HS-27A (cell line): ENCODE measurements at places on chromosomes 1 and 21.

DNA sequence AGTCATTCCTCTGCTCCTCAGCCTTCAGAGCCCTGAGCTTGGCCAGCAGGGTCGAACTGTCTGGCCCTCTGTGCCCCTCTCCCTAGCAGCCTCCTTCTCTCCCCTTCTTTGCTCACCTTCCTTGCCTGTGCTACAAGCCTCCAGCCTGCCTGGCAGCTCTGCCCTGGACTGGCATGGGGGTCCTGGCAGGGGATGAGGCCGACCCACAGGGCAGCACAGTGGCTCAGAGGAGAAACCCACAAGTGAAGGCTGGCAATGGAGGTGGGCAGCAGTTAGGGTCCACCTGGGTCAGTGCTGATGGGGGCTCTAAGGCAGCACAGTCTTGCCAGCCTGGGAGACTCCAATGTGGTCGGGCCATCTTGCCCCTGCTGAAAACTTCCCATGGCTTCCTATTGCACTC, 274.2 kb downstream of the GRIK3 start:
- DNase-seq: no peak

DNA sequence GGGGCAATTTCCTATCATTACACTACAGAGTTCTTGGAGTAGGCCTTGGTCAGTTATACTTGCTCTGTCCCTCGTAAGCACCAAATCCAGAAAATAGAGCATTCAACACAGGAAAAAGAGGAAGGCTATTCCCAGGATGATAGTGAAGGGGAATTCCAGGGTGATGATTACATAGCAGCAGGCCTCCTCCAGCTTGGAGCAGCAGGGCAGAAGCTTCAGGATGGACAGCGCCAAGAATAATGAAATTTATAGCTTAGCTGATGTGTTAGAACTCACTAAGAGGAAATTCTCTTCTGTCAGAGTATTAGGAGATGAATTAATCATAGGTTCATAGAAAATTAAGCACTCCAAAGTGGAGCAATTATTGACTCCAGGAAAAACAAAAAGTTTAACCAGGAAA, 10.8 kb upstream of the SMAP2 start:
- no peak for DNase-seq

DNA sequence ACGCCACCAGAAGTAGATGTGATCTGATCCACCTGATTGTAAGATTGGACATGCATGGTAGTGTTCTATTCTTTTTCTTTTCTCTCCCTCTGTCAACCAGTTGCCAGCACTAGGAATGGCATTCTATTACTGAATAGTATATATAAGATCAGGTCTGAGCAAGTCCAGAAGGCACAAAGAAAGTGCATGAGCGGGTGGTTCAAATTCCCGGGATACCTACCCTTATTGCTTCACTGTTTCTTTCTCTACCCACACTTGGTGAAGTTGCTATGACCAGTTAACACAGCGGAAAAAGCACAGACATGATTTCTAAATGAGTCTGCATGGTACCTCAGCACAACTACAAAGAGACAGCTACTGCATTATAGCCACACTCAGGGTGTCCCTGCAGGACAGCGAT, 64.0 kb downstream of the SLC9A1 start:
- DNase-seq: no peak

DNA sequence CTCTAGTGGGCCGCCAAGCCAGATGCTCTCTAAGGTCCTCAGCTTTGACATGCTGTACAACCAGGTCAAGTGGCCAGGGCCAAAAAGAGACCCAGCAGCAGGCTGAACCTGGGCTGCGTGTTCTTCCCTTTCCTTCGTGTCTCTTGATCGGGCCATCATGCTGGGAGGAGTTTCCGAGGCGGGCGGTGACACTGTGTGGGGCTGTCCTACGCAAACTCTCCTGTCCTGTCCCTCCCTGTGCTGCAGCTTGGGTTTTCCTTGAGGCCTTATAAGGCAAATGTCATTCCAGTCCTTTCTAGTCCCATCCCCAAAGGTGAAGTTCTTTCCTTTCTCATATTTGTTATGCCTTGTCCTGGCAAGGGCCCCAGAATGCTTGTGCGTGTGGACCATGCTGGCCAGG, 56.7 kb downstream of the ARHGEF10L start:
- no peak for DNase-seq

DNA sequence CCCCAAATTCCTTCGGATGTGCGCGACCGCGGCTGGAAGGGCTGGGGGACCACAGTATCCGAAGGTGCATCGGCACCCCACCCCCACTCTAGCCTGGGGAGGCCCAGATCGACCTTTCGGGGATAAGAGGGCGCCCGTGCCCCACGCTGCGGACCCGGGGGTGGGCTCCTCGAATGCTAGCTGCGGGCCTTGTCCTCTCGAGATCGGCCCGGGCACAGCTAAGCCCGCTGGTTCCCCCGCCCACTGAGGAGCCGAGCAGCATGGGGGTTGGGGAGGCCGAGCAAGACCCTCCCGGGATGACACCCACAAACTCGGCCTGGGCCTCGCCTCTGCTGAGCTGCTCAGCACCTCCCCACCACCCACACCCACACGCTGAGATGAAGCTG, 653 bp upstream of the IFFO2 start:
- no peak for DNase-seq

- DNase-seq: no peak
Measured at GRCh38 chr1:81312272-81312754, 488.4 kb upstream of the ADGRL2 start.

DNA sequence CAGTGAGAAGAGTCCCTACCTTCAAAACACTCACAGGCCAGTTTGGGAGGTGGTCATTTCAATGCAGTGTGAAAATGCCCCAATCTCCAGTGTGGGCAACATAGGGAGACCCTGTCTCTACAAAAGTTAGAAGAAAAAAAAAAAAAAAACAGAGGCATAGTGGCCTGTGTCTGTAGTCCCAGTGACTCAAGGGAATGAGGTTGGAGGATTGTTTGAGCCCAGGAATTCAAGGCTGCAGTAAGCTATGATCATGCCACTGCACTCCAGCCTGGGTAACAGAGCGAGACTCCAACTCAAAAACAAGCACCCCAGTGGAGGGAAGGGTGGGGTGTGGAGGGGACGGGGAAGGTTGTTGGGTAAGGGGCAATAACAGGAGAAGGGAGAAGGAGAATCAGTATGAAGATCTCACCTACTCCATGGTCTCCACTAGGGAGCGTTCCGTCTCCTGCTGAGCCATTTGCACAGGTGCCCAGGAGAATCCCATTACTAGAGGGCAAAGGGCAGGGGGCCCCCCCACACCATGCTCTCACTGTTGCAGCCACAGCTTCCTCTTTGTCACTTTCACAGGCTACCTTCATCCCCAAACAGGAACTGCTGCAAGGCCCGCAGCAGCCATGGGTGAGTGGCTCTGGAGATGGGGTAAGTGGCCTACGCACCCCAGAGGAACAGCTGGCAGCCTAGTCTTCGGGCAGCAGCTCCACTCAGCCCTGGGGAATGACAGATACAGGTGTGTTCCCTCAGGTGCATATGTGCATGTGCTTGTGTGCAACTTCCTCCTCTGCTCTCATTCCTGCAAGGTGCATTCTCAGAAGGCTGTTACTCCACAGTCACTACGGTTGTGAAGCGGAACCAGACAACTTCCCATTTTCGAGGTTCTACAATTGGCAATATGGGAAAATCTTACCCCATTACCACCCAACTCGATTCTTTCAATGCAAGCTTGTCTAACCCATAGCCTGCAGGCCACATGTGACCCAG, 87.9 kb upstream of the LYST start:
- DNase-seq: no peak

DNA sequence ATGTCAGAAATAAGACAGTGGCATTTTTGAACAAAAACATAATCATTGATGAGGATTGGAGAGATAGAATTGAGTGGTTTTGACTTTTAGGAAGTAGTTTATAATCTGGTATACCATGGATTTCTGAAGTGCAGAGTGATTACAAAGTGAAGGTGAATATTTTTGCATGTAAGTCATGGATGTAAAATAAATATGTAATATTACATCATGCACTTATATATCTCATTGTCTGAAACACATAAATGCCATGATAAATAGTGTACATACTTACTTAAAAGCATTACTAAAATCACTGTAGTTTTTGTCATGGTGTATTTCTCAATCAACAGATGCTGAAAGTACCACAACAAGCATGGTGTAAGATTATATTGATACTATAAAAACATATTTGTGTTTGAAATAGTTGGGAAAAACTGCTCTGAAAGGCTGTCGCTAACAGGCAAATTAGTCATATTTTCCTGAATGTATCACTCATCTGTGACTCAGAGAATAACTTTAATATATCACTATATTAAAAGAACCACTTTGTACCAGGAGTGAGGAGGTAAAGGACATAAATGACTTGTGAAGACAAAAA, 24.8 kb upstream of the RGS18 start:
- DNase-seq: no peak

GRCh38 chr1:14308460-14308859, 290.0 kb upstream of the KAZN start:
- DNase-seq: no peak

- peak; percentile 72 for DNase-seq
Measured at GRCh38 chr1:46520063-46520911, 30.7 kb downstream of the DMBX1 start.

DNA sequence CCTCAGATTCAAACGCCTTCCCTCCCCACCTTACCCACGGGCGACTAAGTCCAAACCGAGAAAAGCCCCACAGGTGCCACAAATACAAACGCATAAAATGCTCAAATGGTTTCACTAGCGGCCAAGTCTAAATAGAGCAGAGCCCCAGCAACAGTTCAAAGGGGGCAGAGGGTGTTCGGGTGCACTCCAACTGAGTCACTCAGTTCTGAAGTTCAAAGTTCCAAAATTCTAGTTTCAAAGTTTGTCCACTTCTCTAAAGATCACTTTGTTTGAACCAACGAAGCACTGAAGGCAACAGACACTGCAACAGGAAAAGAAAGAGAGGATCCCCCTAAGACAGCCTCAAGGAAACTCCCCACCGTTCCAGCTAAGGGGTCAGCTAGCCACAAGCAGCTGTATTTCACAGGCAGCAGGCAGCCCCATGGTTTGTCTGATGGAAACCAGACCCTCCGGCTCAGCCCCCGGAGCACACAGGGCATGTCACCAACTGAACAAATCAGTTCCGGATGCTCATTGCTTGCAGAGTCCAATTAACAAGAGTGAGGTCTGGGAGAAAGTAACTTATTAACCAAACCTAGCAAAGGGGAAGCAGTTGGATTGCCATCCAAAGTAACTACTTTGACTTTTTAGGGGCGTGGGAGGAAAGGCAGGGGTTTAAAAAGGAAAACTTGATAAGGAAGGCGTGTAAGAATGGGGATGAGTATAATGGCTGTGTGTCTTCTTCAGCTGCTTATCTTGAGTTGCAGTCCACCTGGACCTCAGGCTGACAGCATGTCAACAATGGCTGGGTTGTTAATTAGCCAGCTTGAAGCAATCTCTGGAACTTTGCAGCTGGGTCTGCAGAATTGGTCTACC, 1423.9 kb upstream of the PRMT6 start:
- no peak for DNase-seq

GRCh38 chr21:41765973-41766882, 624 bp downstream of the RIPK4 start:
- no peak for DNase-seq

DNA sequence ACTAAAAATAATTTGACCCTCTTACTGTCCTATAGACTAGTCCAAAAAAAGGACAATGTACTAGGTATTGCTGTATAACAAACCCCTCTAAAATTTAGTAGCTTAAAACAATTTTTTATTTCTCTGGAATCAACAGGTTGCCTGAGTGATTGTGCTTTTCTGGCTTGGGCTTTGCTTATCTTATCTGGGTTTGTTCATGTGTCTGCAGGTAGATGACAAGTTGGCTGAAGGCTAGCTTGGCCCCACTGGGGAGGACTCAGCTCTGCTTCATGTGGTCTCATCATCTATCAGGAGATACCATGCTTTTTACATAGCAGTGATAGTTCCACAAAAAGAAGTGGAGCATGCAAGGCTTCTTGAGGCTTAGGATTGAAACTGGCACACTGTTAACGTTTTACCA, 114.2 kb downstream of the MAN1A2 start:
- no peak for DNase-seq

DNA sequence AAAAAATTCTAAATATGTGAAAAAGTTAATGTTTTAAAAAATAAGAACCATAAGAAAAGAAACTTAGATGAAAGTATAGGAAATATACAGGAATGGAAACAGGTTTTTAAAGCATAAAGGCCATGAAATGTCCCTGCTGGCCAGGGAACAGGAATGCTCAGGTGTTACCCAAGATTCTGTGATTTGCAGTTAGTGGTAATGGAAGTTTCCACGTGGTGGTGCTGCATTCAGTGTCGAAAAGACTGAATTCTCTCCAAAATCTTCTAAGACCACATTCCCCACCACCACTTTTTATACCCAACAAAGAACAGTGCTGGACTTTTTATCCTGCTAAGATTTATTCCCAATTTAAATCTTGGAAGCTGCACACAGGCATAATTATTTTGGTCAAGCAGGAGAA, 126.2 kb downstream of the PRRX1 start:
- no peak for DNase-seq

GRCh38 chr1:116578581-116578980, 7.8 kb upstream of the CD58 start:
- no peak for DNase-seq

DNA sequence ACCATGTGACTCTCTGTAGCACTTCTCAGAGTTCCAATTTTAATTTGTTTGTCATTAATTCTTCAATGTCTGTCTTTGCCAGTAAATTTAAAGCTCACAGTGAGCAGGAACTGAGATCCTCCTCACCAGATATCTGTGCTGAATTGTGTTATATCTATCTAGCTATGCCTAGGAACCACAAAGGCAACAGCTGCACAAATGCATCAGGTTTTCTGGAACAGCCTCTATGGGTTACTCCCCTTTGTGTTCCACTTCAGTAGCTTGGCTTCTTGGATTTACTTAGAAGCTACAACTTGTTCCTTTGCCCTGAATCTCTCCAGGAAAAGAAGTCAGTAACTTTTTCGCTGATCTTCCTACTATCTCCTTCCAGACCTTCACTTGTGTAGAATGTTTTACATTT, 1237.8 kb upstream of the ADGRL4 start:
- no peak for DNase-seq

GRCh38 chr1:23566304-23566703, 7.0 kb upstream of the ID3 start:
- no peak for DNase-seq

DNA sequence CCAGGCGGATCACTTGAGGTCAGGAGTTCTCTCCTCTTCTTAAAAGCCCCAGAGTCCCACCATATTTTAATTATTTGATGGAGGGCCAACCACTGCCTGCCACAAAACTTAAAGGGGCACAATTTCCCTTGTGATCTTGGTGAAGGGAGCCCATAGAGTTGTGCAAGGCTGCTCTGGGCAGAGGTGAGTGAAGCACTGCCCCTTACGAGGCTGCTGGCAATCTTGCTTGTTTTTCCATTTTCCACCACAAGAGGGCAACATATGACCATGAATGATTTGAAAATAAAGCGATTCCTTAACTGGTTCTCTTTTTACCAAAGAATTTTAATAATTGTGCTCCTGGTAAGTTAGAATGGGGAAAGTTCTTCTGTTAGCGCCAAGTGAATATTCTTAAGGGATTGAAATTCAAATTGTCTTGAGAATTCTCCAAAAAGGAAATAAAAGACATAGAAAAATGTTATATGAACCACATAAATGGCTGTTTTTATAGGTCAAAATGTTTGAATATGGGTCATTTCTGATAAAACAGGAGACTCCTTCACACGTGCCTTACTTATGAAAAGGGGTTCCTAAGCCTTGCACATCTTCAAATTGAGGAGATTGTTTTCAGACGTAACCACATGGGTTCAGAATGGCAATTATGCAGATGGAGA, 22.7 kb downstream of the PGM1 start:
- peak; percentile 66 for DNase-seq
